ENCODE measurements at places on chromosomes 3 and 15.

DNA sequence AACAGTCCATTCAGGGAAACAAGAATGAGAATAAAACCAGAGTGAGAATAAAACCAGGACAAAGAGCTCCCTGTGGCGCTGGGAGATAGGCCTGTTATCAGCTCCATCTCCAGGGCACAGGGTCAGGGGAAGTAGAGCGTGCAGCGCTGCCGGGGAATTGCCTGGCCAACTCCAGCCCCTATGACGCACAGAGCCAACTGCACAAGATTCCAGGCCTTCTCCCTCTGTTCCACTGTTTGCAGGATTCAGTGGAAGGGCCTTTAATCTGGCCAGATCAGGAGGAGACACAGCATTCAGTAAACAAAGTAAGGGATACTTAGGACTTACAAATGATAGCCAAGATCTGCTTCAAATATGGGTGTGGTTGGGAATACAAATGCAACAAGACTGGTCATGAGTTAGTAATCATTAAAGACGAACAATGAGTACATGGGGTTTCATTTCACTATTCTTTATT lies 49.4 kb downstream of the ITGB5 start:
- DNase-seq: peak; percentile 88

DNA sequence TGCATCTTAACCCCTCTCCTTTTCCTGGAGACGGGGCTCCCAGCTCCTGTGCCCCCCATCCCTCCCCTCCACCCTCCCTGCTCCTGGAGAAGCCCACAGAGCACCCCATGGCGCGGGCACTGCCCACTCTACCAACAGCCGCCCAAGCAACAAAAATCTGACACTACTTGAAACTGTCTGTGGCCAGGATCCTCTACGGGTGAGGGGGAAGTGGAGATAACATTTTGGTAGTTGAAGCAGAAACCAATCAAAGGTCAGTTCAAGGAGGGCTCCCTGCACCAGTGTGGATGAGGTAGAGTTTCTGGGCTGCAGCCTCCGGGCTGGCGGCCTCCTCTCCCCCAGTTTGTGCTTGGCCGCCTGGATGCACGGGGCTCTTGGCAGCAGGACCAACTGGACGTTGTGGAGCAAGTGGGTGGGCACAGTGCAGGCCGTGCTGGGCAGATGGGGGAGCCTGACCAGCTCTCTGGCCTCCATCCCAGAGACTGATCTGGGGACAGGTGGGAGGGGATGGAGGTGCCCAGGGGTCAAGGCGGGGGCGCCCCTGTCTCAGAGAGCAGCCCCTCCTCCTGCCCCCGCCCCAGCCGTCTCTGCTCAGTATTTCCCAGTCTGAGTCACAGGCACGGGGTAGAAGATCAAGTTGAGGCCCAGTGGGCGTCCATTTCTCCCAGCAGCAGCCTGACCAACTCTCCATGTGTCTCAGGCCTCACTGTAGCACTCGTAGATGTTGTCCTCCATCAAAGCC lies 12.8 kb downstream of the H1-8 start:
- no peak for DNase-seq

DNA sequence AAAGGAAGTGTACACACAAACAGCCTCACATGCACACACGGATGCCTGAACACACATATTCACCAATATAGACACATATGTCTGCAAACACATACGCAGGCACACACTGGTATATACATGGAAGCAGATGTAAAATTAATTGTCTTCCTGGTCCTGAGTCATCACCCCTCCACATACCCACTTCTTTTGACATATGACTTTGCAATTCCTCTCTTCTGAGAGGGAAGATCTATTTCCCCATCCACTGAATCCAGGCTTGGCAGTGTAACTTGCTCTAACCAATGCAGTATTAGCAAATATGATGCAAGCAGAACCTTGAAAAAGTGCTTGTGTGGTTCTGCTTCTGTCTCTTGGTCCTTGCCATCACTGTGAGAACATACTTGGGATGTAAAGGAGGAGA lies 76.8 kb upstream of the HRH1 start:
- no peak for DNase-seq

DNA sequence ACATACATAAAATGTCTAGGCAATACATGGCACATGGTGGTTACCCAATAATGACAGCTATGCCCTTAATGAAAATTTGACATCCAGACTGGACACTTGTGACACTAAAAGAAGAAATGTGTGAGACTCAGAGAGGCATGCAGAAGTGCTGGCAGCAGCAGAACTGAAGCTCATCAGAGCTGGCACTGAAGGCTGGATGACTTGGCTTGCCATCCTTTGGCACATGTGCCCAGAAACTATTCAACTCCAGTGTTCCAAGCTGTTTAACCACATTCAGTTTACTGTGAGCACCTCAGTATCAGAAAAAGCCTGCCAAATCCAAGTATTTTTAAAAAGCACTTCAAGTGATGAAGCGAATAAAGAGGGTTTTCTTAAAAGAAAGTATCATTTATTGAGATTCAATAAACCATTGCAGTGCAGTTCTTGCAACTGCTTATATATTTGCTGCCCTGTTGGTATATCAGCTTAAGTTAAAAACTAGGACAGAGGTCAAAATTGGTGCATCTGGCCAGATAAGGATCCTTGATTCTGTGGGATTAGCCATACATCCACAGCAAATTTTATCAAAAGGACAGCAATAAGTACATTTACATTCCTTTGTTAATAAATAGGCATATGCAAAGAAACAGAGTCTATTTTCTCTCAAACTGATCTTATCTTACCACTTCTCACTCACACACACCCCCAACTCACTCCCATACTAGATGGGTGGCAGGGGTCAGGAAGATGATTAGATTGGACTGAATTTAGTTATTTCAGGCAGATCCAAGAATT lies 15.8 kb downstream of the IGSF11 start:
- DNase-seq: no peak

DNA sequence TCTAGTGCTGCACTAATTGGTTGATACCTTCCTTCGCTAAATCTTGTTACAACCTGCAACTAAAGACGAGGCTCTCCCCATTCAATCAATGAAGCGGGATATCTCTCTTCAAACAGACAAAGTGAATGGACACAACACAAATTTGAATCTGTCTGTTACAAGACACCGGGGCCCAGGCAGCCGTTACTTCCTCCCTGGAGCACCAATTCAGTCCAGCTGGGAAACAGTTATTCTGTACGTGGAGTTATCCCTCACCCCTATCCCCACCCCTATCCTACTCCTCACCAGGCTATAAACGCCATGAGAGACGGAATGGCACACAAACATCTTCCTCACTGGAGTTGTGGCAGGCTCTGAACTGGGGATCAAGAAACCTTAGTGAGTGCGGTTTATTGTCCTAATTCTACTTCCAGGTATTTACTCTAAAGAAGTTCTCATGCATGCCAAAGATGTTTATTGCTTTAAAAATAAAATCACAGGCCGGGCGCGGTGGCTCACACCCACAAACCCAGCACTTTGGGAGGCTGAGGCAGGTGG lies 181.8 kb downstream of the FOXP1 start:
- no peak for DNase-seq

GRCh38 chr3:37971467-37971866 lies 19.1 kb upstream of the VILL start:
- DNase-seq: no peak

GRCh38 chr3:173993299-173993698 lies 595.8 kb downstream of the NLGN1 start:
- no peak for DNase-seq

GRCh38 chr3:33403756-33404155 lies 36.4 kb downstream of the UBP1 start:
- DNase-seq: no peak

DNA sequence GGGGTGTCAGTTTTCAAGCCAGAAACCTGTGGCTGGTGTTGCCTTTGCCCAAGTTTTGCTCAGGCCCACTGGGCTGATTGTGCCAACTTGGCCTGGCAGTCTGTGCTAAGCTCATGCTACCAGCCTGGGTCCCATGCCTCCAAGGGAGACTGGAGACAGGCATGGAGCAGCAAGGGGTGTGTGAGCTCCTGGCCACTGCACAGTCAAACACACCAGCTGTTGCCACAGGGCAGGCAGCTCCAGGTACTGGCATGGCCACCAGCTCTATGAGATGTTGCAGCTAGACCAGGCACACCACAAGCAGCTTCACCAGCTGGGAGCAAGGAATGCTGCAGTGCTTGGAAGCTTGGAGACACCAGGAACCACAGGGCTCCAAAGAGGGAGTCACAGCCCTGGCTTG lies 638.8 kb downstream of the PLOD2 start:
- DNase-seq: no peak

- no peak for DNase-seq
These were observed 751.0 kb downstream of the ROBO1 start for GRCh38 chr3:79016587-79017376.

All from retinal pigment epithelial cell (primary cell).